ENCODE measurements at places on chromosomes 16 and 17. TPM values are rescaled to one million over a fixed set of nuclear protein-coding genes. Genes with fewer than 3 reads are reported as not detected.

SNX20 gene
- total RNA-seq = not detected

HSD17B1 gene
- 13.0 TPM for total RNA-seq

DNA sequence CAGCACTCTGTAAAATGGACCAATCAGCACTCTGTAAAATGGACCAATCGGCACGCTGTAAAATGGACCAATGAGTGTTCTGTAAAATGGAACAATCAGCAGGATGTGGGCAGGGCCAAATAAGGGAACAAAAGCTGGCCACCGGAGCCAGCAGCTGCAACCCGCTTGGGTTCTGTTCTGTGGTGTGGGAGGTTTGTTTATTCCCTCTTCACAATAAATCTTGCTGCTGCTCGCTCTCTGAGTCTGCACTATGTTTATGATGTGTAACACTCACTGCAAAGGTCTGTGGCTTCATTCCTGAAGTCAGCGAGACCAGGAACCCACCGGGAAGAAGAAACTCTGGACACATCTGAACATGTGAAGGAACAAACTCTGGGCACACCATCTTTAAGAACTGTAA, 20.5 kb downstream of the TMEM100 start:
- DNase-seq = no peak

DNA sequence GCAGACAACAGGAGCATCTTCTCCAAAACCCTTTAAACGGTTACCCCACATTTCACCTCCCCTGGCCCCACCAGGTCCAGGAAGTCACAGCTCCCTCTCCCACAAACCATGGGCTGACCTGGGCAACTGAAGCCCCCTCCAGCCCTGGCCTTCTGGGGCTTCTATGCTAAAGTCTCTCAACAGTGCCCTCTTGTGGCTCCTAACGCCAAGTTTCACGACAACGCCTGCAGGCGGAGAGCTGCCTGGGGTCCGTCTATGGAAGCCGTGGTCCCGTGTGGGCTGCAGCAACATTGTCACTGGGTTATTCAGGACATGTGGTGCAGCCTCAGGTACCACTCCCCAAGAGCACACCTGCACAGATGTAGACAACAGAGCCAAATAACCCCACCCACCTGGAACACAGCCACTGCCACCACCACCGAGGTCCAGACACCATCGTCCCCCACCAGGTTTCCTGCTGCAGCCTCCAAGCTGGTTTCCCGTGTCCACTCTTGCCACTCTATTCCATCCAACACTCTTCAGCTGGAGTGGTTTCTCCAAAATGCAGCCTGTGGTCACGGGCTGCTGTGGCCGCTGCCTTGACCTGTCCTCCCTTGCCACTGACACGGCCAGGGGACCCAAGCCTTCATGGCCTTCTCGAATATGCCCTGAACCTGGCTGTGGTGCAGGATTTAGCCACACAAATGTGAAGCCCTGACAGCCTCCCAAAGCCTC, 19.1 kb downstream of the C16orf95 start:
- peak; percentile 39 for DNase-seq

DNA sequence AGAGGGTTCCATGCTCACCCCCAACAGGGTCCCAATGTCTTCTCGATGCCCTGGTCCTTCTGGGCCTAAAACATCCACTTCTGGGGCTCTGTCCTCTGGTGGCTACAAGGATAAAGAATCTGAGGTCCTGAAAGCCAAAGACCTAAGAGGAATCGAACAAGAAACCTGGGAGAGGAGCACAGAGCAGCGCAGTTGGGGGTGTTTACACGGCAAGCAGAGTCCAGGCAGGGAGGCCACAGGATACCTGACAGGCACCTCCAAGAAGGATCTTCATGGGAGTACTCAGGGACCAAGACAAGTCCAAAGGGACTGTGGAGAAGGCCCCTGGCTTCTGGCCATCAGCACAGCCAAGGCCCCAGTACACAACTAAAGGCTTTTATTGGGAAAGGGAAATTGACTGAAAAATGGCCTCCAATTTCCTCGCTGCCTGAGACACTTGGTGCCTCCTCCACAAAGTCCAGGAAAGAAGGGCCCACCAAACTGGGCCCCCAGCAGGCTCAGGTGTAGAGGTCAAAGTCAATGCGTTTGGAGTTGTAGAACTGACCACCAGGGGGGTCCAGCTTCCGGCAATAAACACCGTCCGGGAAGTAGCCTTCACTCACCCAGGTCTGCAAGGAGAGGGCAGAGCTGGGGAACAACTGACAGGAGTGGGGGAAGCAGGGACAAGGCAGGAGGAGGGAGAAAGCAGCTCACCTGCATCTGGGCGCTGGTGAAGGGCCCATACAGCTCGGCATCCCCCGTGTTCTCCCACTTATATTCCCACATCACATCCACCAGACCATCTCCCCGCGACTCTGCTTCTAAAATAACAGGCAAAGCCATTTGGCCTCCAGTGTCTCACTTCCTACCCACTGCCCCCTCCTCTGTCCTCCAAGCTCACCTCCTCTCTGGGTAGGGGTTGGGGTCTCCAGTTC, 2.4 kb downstream of the CD2BP2 start:
- no peak for DNase-seq

GRCh38 chr17:38970128-38970527, 2.9 kb upstream of the FBXO47 start:
- DNase-seq = peak; percentile 29

DNA sequence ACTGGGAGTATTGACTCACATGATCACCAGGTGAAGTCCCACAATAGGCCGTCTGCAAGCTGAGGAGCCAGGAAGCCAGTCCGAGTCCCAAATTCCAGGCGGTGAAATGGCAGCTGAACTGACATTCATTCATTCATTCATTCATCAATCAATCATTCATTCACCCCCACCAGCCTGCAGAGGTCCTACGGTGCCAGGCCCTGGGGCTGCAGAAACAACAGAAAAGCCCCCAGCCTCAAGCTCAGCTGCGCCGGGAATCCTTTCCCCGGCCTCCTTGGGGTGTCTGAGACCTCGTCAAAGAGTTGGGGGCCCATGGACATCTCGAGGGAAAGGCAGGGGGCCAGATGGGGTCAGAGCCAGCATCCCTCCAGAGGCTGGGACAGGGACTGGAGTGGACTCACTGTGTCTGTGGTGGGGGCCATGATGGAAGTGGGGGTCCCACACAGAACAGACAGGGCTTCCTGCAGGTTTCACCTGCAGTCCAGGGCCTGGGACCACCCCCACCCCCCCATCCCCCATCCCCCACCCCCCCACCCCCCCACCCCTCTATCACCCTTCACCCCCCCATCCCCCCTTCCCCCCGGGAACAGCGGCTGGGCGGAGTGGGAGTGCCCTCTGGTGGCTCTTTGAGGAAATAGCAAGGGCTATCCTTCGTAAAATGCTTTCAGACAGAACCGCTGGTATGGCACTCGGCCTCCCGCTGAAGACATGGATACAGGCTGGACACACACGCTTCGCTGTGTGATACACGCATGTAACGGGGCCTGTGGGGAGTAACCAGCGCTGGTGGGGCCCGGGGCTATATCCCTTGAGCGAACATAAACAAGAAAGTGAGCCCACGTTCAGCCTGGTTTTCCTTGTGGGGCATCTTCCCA, 8.5 kb upstream of the ZC3H18 start:
- peak; percentile 46 for DNase-seq

- DNase-seq = peak; percentile 51
Measured at GRCh38 chr16:89502081-89502843, 5.9 kb upstream of the SPG7 start.

DNA sequence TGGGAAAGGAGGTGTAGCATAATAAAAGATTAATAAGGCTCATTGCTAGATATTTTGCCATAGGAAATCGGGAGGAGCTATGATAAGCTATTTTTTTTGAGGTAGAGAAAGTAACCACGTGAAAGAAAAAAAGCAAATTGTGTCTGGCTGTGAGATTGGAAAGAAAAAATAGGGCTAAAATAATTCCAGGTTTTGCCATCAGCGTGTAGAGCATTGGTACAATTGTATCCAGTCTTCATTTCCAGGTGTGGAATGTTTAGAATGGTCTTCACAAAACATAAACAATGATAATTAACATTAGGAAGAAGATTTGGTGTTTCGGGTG, 1.1 kb downstream of the TANC2 start:
- no peak for DNase-seq

GRCh38 chr16:17365591-17366298, 105.0 kb downstream of the XYLT1 start:
- DNase-seq = no peak

DNA sequence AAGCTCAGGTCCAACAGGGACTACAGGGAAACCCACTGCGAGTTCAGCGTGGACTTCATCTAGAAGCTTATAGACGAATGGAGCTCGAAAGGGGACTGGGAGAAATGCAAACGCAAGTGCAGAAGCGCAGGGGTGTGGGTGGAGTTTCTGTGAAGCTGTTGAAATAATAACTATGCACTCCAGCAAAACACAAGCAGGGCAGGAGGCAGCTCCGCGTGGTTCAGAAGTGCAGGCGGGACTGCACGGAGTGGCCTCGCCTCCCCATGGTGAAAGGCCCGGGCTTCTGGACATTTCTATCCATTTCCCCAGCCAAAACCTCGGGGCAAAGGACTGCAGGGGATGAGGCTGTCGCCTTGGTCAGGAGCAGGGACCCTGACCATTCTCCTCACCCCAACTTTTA, 74.5 kb downstream of the ZNF423 start:
- no peak for DNase-seq

DNA sequence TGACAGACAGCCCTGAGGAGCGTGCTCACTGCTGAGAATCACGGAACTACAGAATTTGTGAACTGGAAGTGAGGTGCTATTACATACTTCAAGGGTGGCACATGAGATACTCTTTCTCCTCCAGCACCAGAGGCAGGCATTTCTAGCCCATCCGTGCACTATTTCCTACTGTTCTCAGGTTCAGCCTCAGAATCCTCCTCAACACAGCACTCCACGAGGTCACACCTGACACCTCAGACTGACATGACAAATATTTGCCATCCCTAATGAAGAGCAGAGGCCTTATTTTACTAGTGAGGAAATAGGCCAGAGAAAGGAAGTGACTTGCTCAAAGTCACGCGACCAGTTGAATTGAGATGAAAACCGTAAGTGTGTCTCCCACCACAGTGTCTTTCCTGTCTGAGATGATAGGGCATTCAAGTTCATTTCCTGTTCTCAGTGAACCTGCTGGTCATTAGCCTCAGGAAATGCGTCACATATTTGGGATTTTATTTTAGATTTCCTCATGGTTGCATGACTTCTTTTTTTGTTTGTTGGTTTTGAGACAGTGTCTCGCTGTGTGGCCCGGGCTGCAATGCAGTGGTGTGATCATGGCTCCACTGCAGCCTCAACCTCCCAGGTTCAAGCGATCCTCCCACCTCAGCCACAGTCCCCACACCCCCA, 23.6 kb downstream of the SEZ6 start:
- DNase-seq = no peak
